Left ventricle myocardium inferior (tissue), 1 donor: ENCODE measurements at places on chromosomes 16 and 17.

DNA sequence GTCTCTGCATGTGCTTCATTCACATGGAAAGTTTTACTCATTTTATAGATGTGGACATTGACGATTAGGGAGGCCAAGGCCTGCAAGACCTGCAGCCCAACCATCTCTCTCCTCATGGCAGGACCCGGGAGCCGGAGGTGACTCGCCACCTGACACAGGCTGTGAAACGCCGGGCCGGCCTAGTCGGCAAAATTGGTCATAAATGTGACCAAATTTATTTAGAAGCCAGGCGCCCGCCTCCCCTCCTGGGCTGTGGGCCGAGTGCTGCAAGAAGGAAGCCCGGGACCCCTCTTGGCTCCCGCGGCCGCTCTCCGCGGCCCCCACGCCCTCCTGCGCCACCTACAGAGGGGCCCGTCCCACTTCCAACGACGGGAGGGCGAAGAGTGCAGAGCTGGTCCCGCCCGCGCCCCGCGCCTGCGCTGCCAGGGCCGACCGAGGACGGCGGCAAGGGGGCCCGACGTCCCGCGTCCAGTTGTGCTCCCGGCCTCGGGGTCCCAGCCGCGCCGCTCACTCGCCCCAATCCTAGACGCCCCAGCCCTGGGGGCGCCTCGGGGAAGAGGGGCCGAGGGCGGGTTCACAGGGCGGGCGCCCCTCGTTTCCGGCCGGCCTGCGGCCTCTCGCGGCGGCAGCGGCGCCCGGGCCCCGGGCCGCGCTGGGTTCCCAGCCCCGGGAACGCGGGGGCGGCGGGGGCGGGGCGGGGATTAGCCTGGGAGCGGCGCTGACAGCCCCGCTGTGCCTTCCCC lies 47.5 kb downstream of the WNT3 start:
- DNase-seq: peak; percentile 29

- DNase-seq: no peak
Measured at GRCh38 chr17:66431910-66432309, 129.5 kb downstream of the PRKCA start.

DNA sequence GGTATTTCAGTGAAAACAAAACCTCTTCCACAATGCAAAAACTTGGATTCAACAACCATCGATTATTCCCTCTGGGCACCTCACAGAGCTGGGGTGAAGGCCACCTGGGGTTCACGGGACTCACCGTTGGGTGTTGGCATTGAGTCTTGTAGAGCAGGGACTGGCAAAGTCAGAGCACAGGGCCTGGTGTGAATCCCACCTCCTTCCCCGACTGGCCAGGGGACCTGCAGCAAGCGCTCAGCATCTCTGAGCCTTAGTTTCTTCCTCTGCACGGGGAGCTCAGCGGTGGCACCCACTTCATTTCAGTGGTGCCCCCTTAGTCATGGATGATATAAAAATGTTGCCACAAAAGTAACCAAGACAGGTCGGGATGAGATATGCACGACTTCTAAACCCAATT lies 100.4 kb downstream of the METRNL start:
- DNase-seq: no peak

DNA sequence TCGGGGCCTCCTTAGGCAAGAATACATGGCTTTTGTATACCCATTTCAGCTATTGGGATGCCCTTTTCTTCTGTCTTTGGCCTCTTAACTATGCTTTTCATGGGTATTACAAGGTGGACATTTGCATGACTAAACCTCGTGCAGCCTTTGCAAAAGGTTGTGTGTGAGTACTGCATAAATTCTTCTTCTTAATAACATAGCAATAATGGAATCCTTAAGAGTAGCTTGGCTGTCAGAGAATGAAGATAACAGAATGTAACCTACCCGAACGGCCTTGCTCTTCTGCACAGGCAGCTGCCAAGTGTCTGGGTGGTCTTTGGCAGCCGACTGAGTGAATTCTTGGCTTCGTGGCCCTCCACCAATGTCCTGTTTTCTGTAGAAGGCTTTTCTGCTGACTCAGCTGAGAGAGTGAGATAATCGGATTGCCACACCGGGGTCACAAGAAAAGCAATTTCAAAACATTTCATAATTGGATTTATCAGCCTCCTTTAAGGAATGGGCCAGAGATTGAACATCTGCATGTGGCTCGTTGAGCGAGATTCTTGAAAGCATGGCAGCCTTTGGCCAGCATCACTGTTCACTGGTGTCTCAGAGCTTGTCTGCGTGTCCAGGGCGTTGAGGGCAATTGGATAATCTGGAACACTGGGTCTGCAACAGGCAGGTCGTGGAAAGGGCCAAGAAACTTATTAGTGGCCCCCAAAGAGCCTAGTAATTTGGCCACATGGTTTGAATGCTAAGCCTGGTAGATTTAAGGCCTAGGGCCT lies 13.4 kb downstream of the IRF8 start:
- no peak for DNase-seq

- DNase-seq: no peak
Measured at GRCh38 chr16:52318302-52319009, 228.5 kb downstream of the TOX3 start.

DNA sequence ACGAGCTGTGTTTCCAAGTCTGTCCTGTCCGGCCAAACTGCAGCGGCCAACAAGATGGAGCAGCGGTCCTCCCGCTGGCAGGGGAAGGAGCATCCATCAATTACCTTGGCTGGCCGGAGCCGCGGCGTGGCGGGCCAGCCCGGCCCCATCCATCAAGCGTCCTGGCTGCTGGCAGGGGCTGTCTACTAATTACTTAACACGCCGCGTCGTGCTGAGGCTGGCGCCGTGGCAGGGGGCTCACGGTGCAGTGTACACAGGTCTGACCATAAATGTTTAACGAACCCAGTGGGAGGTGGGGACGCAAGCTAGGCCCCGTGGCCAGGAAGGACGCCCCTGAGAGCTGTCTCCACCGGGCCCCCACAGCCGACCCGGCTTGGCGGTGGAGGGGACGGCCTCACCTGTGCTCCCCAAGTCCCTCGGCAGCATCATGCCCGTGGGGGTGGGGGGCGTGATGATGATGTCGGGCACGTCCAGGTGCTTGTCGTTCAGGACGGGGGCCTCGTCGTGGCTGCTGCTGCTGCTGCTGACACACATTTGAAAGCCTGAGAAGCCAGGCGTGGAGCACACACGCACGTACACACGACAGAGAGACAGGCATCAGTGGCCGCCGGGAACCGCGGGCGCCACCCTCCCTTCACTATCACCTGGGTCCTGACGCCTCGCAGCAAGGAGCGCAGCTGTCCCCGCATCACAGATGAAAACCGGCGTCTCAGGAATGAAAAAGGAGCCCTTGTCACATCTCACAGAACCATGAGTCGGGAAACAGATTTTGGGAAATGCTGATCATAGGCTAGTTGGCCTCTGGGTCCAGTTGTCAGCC lies 21.2 kb upstream of the GINS2 start:
- DNase-seq: no peak
